ENCODE measurements at places on chromosomes 5 and 9. TPM values are rescaled to one million over a fixed set of nuclear protein-coding genes. Genes with fewer than 3 reads are reported as not detected.

The CCNB1 gene
- polyA plus RNA-seq, result 4.5 TPM

The PTGR1 gene
- 30.7 TPM for polyA plus RNA-seq

The WDR70 gene
- polyA plus RNA-seq, result 33.7 TPM

The PDLIM4 gene
- polyA plus RNA-seq, result 2.8 TPM

The NMUR2 gene
- 0.03 TPM for polyA plus RNA-seq

The PCDHGA3 gene
- polyA plus RNA-seq, result 0.80 TPM

The C5orf52 gene
- not detected for polyA plus RNA-seq

The MARVELD2 gene
- 0.16 TPM for polyA plus RNA-seq

The SLCO6A1 gene
- polyA plus RNA-seq, result 0.20 TPM

The GDF9 gene
- polyA plus RNA-seq, result 0.88 TPM

The N4BP3 gene
- polyA plus RNA-seq, result 0.31 TPM

The SHB gene
- 7.9 TPM for polyA plus RNA-seq

The AFAP1L1 gene
- 5.2 TPM for polyA plus RNA-seq

The GPR150 gene
- 0.40 TPM for polyA plus RNA-seq

The ROPN1L gene
- polyA plus RNA-seq, result 0.24 TPM

The ZNF354C gene
- 1.6 TPM for polyA plus RNA-seq

The LTC4S gene
- polyA plus RNA-seq, result 24.1 TPM

The SURF6 gene
- 36.4 TPM for polyA plus RNA-seq

The FOXI1 gene
- polyA plus RNA-seq, result not detected

The DOCK8 gene
- 8.3 TPM for polyA plus RNA-seq

The CATSPER3 gene
- polyA plus RNA-seq, result 2.7 TPM

The HACD4 gene
- 1.7 TPM for polyA plus RNA-seq

The PCDHAC2 gene
- polyA plus RNA-seq, result 6.5 TPM

The FAM153A gene
- 7.3 TPM for polyA plus RNA-seq

The ANKRD31 gene
- polyA plus RNA-seq, result 0.16 TPM

The SEMA5A gene
- polyA plus RNA-seq, result 0.40 TPM

The SPINK4 gene
- polyA plus RNA-seq, result not detected

The SLC1A1 gene
- polyA plus RNA-seq, result 1.2 TPM

The FAF2 gene
- polyA plus RNA-seq, result 24.3 TPM

The RELL2 gene
- 37.6 TPM for polyA plus RNA-seq

The MEF2C gene
- 63.7 TPM for polyA plus RNA-seq

The AJM1 gene
- polyA plus RNA-seq, result 13.7 TPM
